ENCODE measurements at places on chromosomes 5 and 9. TPM values are rescaled to one million over a fixed set of nuclear protein-coding genes. Genes with fewer than 3 reads are reported as not detected.

- peak; percentile 36 for DNase-seq
Measured at GRCh38 chr5:154197801-154198491, 7.4 kb downstream of the GALNT10 start.

DNA sequence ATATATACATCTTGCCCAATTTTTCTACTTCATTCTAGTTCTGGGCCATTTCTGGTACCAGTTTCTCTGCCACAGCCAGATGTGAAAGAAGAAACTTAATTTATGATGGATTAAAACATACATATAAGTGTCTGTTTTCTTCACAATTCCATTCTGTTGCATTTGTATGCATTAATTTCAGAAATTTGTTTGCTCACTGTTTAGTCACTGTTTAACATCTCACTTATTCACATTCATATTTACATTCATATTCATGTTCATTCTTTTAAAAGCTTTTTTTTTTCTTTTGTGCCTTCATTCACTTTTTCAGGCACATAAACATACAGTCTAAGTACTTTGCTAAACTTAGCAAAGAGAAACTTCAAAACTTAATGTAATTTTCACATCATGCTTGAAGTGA, 684.0 kb upstream of the CDH9 start:
- DNase-seq: no peak

GRCh38 chr5:142507531-142508372, 178.1 kb downstream of the FGF1 start:
- DNase-seq: peak; percentile 55

DNA sequence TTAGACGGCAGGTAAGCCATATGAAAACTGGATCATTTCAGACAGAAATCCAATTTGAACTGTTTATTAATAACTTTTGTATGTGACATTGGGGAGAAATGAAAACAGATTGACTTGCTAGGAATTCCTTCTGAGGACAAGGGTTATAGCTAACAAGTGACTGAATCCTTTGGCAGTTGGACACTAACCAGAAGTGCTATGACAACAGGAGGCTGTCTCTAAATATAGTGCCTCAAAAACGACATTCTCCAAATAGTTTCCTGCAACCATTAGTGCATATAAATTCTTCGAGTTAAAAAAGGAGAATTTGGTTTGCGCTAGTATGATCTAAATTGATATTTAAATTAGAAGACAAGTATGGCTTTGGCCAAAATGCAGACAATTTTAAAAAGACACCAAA, 338.6 kb downstream of the PTPRD start:
- DNase-seq: no peak

- no peak for DNase-seq
Measured at GRCh38 chr9:122180633-122181032, 20.9 kb downstream of the MORN5 start.

GRCh38 chr5:5688925-5689310, 266.4 kb downstream of the ICE1 start:
- no peak for DNase-seq

GRCh38 chr9:116389541-116390302, 236.1 kb downstream of the PAPPA start:
- DNase-seq: no peak

DNA sequence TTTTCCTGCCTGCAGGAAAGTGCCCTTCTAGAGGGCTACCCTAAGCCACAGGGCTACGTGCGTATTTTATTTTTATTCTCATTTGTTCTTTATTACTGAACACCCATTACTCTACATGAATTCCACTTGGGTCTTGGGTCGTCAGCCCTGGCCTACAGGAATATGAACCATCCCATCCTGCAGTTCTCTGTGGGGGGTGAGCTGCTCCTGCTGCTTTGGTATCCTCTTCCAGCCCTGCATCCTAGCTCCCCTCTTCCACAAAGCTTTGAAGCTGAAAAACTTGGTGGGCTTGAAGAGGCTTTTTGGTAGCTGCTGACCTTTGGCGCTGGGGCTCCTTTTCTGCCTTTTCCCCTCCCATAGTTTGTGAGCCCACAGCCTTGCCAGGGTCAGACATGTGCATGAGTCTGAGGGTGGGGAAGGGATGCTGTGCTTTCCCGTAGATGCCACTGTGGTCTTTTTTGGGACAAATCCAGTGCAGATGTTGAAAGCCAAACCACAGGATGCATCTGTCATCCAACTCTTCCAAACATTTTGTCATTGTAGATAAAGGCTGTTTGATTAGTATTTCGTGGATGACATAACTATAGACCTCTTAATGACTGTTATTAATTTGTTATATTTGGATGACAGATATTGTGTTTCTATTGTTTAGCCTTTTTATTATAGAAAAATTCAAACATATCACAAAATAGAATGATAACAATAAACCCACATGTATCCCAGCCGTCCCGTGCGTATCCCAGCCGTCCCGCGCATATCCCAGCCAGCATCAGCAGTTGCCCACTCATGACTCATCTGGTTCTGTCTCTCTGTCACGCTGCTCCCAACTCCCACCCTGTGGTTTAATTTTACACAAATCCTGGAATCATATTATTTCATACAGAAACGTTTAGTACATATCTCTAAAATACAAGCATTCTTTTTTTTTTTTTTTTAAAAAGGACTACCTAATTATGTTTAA, 43.9 kb downstream of the SLC46A2 start:
- DNase-seq: no peak

SREK1 gene
- 25.5 TPM for polyA plus RNA-seq

HK3 gene
- 4.6 TPM for polyA plus RNA-seq

CACNA1B gene
- 0.03 TPM for polyA plus RNA-seq

ZFYVE16 gene
- 5.8 TPM for polyA plus RNA-seq

AGPAT2 gene
- polyA plus RNA-seq: 88.7 TPM

TEX48 gene
- not detected for polyA plus RNA-seq

GZMA gene
- polyA plus RNA-seq: 5.5 TPM
